ENCODE measurements at places on chromosomes 1 and 21.
A peak's percentile ranks its signal among the peaks of the same experiment; 100 is the strongest.

- no peak for DNase-seq
These were observed 339.1 kb downstream of the PTPRC start for GRCh38 chr1:198977909-198978308.

DNA sequence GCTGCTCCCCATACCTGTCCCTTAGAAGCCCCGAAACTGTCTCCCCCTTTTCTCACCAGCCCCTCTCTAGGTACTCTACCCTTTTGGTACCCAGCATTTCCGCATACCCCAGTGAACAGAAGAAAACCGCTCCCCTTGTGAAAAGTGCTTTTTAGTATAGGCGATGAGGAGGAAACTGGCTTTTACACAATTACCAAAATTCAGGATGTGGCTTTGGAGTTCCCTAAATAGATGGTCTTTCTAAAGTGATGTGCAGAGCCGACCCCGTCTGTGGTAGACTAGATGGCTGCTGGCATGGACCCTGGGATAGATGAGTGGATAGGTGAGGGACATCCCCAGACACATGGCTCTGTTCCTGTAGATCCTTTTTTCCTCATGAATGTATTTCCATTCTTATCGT, 2.6 kb upstream of the PER3 start:
- DNase-seq = peak; percentile 38

- no peak for DNase-seq
These were observed 40.5 kb downstream of the URB2 start for GRCh38 chr1:229666585-229666984.

GRCh38 chr1:233375653-233376052, 48.1 kb downstream of the MAP3K21 start:
- DNase-seq = no peak

DNA sequence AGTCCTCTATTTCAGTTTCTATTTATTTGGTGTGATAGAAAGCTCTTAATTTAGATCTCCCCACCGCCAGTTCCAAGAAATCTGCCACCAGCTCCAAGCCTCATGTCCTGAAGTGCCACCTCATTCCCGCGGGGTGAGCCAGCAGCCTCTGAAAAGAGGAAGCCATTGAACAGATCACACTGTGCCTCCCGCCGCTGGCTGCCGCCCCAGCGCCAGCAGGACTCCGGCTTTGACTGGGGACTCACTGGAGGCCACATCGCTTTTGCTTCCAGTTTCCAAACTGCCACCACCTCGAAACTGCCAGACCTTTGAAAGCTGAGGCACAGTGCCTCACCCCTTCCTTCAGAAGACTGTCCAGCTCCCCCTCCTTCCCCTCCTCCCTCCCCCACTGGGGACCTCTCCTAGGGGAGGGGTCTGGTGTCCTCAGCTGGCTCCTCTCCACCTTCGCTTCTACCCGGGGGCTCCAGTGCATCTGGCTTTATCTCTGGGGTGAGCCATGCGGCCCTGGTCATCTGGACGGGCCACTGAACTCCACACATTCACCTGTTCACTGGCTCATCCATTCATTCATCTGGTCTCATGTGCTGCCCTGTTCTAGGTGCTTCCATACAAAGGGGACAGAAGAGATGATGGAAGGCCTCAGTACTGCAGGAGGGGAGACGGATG, 58.9 kb downstream of the VPS26C start:
- DNase-seq = peak; percentile 95

DNA sequence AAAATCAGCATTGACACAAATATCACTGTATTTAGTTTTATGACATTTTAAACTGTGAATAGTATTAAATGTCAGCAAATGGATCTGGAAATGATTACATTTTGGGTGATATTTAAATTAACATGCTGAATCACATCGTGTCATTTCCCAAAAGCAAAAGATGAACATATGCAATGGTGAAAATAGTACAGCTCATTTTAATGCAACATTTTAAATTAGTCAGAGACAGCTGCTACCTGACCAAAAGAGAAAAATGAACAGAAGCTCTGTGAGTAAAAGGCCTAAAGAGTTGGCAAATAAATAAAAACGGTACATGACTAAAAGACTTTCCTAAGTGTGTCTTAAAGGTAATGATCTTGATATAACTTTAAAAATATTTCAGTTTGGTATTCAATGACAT, 86.0 kb upstream of the GNG4 start:
- DNase-seq = peak; percentile 1

DNA sequence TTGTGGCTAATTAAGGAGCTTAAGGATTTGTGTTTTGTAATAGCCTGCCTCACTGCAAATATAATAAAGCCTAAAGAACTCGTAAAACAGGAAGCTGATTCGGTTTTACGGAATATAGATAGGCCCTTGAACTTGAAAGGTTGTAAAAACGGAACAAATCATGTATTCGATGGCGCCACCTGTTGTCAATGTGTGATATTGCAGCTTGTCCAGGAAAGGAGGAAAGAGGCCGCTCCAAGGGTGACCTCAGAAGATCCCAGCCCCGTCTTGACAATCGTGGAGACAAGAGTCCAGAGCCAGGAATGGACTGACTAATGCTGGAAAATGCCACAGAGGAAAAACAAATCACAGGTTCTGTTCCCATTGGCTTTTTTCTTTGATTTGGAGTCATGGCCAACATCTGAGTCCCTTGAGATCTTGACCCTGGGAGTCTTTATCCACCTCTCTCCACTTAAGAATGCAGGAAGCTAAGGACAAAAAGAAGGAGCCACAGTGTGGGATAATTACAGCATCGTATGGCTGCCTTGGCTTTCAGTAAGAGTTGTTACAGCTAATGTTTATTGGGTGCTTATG, 7.0 kb upstream of the IGSF21 start:
- peak; percentile 40 for DNase-seq

GRCh38 chr21:43321111-43321510, 105.8 kb downstream of the SIK1 start:
- no peak for DNase-seq

DNA sequence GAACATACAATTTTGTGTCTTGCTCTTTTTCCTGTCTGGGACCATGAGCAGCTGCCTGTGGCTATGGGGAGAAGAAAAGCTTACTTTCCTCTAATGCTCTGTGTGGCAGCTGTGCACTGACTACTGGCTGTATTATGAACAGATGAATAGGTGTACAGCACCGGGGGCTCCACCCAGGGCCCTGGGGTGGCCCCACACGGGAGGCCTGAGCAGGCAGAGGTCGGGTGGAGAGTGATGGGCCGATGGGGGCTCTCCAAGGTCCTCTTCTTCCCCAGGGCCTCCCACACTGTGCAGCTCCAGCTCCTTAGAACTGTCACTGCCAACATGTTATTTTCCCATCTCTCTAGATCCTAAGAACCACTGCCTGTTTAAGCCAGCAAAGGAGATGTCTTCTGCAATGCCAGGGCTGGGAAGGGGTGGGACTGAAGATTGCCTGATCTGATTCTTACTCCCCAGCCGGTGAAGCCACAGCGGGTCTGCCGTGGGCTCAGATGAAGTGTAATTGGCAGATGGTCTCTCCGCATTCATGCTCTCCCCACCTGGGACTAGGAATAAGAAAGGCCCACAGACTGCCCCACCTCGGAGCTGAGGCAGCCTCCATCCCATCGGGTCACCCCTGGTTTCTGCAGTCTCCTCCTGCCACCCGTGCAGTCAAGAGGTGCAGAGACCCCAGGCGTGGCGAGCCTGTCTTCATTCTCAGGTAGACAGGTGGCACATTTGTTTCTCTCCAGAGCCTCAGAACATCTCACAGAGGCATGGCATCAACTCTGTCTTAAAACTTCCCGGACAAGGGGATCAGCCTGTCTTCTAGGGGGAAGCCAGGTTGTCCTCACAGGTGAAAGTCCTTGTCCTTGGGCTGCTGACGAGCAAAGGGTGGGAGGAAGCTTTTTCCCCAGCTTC, 186.5 kb upstream of the GALNT2 start:
- no peak for DNase-seq

- DNase-seq = no peak
These were observed 174.7 kb downstream of the LBR start for GRCh38 chr1:225253173-225253572.

GRCh38 chr1:155210314-155211104, 2.0 kb downstream of the MTX1 start:
- DNase-seq = peak; percentile 85

DNA sequence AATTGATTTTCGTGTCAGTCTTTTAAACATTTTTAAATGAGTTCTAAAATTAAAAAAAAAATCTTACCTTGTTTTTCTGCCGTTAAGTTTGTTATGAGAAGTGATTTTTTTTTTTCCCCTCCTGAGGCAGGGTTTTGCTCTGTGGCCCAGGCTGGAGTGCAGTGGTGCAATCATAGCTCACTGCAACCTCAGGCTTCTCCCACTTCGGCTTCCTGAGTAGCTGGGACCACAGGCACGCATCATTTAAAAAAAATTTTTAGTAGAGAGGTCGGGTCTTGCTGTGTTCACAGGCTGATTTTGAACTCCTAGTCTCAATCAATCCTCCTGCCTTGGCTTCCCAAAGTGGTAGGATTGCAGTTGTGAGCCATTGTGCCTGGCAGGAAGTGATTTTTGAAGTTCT, 41.1 kb downstream of the MTR start:
- no peak for DNase-seq

GRCh38 chr1:93801471-93801870, 77.5 kb downstream of the DNTTIP2 start:
- DNase-seq = no peak

GRCh38 chr1:181087400-181087901, 1.0 kb upstream of the IER5 start:
- peak; percentile 84 for DNase-seq

GRCh38 chr1:31776516-31776915, 12.4 kb upstream of the ADGRB2 start:
- no peak for DNase-seq

Measured in inflammatory macrophage treated with lipopolysaccharide for 4 hours (primary cell).